ENCODE measurements at places on chromosomes 11 and 22.
A peak's percentile ranks its signal among the peaks of the same experiment; 100 is the strongest.

GRCh38 chr22:19891317-19892256 is 36.9 kb upstream of the GNB1L start:
- peak; percentile 89 for DNase-seq

- peak; percentile 26 for DNase-seq
Measured at GRCh38 chr22:17606496-17606895, 22.1 kb downstream of the ATP6V1E1 start.

GRCh38 chr22:35842954-35843353 is 125.3 kb downstream of the APOL5 start:
- peak; percentile 44 for DNase-seq

GRCh38 chr22:44363013-44363979 is 50.5 kb upstream of the SHISAL1 start:
- DNase-seq, result peak; percentile 21

- DNase-seq, result peak; percentile 97
Measured at GRCh38 chr11:116984589-116984988, 113.6 kb downstream of the SIK3 start.

DNA sequence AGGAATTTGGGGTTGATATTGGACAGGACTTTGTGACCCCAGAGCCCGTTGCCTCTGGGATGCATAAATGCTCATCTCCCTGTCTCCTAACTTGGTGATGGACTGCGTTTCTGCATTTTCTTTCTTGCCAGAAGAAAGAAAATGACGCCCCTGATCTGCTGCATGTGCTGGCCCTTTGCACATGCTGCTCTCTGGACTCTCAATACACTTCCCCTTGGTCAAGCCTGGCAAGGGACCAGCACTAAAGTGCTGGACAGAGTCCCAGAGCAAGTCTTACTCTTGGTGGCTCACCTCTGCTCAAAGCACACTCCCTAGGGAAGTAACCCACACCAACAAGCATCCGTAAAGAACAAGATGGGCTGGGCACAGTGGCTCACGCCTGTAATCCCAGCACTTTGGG is 40.7 kb downstream of the MYH9 start:
- DNase-seq, result no peak

DNA sequence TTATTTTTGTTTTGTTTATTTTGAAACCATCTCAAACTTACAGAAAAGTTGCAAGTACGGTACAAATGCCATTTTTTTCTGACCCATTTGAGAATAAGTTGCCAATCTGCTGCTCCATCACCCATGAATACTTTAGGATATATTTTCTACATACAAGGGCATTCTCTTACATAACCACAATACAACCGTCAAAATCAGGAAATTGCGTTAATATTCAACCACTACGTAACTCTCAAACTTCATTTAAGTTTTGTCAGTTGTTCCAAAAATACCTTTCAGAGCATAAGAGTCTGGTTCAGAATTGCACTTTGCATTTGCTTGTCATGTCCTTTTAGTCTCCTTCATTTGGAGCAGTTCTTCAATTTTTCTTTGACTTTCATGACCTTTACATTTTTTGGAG is 194.3 kb upstream of the BDNF start:
- no peak for DNase-seq

DNA sequence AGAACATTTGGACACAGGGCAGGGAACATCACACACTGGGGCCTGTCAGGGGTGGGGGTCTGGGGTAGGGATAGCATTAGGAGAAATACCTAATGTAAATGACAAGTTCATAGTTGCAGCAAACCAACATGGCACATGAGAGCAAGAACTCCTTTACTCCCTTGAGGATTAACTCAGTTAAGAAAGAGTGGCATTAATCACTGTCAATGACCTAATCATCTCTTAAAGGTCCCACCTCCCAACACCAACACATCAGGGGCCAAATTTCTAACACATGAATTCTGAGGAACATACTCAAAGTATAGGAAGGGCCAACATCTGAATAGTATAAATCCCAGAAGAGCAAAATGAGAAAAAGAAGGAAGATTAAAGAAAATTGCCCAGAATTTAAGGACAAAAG is 272.9 kb downstream of the SWAP70 start:
- no peak for DNase-seq

- no peak for DNase-seq
Measured at GRCh38 chr22:48756146-48757111, 1071.2 kb downstream of the BRD1 start.

GRCh38 chr11:117525866-117526542 is 198.3 kb downstream of the CEP164 start:
- DNase-seq, result no peak

GRCh38 chr22:49046546-49047361 is 780.9 kb downstream of the BRD1 start:
- no peak for DNase-seq

DNA sequence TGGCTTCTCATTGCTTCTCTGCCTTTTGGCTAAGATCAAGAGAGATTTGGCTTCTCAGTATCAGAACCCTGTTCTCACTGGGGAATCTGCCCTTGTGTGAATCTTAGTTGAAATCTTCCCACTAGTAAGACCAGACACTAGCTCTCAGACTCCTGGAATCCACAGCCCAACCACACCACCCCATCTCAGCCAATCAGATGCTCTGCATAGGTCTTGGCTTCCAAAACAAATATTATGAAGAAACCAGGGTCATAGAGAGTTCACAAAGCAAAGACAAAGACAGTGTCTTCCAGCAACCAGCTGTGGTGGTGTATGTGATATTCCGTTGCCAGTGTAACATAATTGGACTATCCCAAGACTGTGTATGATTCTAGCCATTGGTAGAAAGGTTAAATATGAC is 5.4 kb downstream of the OR8B12 start:
- DNase-seq, result peak; percentile 98

DNA sequence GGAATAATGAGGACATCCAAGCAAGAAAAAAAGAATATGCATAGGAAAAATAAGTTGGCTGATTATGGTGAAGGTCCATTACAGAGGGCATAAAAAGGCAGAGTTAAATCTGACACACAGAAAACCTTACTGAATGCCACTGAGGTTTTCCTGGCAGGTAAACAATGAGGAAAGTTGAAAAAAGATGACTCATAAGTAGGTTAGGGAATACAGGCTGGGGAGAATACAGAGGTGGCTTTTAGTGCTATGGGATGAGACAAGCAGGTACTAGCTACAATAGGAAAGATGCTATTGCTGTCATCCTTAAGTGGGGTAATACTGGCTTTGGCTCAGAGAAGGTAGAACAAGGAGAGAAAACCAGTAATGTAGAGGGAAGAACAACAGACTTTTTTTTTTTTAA is 44.7 kb downstream of the CSTF3 start:
- peak; percentile 15 for DNase-seq

- peak; percentile 92 for DNase-seq
Measured at GRCh38 chr22:21629255-21630149, at the start of gene YDJC. YDJC (minus strand) TSS chr22:21630022; CDS start chr22:21630014, 8 bp downstream.

- DNase-seq, result no peak
Measured at GRCh38 chr11:3176487-3176886, 11.4 kb upstream of the OSBPL5 start.

DNA sequence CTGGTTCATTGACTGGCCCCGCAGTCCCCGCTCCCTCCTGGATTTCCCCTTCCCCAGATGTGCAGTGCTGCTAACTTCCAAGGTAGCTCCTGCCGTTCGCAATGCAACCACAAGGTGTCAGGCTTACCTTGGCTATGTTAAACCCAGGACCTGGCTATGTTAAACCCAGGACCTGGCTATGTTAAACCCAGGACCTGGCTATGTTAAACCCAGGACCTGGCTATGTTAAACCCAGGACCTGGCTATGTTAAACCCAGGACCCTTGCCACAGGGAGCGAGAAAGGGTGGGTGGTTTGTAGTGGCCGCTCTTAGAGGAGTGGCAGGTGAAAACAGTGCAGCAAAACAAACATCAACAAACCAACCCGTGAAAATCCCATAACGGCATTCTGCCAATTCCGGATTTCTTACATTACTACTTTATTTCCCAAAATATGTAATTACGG is 2.9 kb upstream of the ADAMTS8 start:
- peak; percentile 63 for DNase-seq

DNA sequence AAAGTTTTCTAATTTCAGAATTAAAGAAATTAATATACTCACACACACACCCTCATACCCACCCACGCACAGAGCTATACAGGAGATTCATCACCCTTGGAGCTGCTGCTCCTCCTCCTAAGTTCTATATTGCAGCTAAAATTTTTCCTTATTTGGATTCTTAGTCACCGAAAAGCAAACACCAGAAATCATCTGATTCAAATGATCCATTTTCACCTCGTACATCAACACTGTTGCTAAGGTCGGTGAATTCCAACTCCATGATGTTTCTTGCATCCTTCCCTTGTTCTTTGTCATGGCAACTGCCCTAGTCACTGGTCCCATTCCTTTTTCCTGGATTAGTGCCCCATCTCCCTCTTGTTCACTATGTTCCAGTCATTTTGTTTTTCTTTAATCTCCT is 286.2 kb downstream of the GRM5 start:
- DNase-seq, result peak; percentile 33

DNA sequence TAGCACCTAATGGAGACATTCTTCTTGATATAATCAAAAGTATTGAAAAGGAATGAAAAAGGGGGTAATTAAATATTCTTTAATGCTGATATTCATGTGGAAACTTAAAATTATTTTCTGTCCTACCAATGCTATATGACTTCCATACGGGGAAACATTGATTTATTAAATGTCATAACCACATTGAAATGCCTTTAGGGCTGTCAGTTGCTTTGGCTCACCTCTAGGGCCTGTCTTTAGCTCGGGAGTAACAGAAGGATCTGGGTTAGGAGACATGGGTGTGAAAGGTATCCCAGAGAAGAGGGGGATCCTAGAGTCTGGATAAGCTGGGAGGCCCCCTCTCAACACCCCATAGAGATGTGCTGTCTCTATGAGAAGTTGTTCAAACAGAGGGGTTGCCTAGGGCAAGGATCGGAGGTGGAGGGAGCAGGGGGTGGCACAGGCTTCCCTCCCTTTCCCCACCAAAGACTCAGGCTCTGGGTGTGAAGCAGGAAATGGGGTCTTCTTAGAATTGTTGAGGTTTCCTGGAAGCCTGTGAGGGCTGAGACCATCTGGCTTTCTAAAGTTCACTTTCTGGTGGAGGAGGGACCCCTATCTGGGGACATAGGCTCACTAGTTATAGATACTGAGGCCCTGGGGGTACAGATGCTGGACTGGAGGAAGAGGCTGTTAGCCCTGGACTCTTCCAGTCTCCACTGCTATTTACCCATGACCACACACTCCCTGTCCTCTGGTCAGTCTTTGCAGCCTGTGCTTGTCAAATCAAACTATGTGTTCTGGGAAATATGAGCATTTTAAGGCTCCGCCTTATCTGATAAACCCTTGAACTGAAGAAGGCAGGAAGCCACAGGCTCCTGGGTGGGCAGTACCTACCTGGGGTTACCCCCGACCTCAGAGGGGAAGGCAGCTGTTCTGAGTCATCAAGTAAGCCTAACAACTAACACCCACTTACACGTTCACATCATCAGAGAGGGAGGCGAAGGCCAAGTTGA is 55.8 kb upstream of the RRAS2 start:
- peak; percentile 62 for DNase-seq

DNA sequence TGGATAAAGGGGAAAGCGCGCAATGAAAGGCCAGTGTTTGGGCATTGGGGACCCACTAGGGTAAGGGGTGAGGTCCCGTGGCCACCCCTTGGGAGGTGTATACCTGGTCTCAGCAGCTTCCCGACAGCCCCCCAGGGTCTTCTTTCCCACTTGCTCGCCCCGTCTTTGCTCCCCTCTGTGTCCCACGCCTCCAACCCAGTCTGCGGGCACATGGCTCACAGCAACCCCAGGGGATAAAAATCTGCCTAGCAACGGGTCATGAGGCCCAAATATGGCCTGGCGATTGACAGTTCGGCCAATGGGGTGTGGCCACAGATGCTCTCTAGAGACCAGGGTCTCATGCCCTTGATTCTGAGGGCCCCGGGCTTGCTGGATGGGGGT is 41.6 kb downstream of the AHNAK start:
- DNase-seq, result no peak

GRCh38 chr11:9091044-9091922 is at the start of gene SCUBE2:
SCUBE2 (minus strand) TSS chr11:9091599; CDS start chr11:9091528, 71 bp downstream.
- DNase-seq, result no peak

DNA sequence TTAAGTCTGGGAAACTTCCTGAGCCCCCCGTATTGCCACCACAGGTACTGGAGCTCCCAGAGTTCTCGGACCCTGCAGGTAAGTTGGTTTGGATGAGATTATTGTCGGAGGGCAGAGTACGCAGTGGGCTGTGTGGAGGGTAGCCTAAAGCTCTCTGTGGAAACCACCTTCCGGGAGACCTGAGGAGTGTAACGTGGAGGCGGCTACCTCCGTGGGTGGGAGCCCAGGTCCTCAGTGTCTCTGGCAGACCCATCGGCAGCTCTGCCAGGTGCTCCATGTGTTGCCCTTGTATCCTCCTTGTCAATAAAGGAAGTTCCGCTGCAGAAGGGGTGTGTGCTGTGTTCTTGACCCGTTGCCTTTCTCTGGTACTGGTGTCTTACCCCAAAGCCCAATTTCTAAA is 61.4 kb downstream of the SYT13 start:
- no peak for DNase-seq

DNA sequence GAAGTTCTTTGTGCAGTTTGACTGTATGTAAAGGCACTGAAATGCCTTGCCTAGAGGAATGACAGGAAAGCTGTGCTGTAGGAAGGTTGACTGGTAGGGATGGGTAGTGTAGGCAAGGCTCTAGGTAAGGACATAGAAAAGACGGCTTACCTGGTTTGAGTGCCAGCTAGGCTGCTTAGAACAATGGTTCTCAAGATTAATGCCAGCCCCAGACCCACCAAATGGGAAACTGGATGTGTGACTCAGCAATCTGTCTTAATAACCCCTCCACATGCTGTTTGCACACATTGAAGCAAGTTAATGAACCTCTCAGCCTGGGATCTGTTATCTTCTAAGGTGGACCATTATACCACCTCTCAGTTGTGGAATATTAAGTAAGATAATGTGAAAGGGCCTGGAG is 3.7 kb downstream of the RPS3 start:
- no peak for DNase-seq

GRCh38 chr11:74030723-74031676 is 22.1 kb upstream of the UCP3 start:
- DNase-seq, result no peak
